ENCODE measurements at places on chromosomes 7 and 10.

DNA sequence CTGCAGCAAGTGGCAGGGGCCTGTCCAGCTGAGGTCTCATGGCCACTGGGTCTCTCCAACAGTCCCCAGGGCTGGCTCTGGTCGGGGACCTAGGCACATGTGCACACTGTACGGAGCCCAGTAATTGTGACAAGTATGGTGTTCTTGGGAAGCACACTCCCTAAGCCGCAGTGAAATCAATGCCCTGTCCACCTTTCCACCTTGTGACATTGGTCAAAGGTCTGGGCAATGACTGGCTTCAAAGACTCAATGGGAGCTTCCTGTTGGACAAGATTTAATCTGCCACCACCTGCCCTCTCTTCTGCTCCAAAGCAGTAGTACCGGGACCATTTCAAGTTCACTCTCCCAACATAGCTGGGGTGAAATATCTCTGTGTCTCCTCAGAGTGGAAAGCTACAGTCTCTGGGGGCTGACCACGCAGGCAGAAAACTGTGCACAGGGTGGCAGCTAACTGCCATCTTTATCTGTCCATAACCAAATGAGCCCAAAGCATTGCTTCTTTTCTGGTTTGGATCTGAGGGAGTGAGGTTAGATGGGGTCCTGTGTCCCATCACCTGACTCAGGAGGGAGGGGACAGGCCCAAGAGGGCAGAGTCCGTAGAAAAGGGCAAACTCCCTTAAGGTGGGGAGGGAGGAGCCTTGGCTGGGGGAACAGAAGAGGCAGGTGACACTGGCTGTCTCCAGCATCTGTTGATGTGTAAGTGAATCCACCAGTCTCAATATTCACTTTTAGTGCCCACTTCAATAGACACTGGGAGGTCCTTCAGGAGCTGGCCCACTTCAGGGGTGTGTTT lies 307.7 kb downstream of the TNS3 start:
- no peak for DNase-seq

DNA sequence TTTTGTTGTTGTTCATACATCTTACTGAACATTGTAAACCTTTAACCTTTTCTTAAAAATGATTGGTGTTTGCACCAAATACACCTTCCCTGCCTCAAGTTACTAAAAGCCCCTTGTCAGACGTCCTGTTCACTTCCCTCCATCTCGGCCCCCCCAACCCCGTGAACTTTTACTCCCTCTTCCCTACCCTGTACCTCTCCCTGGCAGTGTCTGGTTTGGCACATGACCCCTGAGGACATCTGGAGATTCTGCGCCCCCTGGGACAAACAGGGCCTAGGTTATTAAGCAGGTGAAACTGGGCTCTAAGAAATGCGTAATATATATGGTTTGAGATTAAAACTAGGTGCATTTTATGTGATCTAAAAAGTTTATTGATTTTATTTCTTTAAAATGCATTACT lies 1.4 kb downstream of the PPP2R2D start:
- DNase-seq, result peak; percentile 18

DNA sequence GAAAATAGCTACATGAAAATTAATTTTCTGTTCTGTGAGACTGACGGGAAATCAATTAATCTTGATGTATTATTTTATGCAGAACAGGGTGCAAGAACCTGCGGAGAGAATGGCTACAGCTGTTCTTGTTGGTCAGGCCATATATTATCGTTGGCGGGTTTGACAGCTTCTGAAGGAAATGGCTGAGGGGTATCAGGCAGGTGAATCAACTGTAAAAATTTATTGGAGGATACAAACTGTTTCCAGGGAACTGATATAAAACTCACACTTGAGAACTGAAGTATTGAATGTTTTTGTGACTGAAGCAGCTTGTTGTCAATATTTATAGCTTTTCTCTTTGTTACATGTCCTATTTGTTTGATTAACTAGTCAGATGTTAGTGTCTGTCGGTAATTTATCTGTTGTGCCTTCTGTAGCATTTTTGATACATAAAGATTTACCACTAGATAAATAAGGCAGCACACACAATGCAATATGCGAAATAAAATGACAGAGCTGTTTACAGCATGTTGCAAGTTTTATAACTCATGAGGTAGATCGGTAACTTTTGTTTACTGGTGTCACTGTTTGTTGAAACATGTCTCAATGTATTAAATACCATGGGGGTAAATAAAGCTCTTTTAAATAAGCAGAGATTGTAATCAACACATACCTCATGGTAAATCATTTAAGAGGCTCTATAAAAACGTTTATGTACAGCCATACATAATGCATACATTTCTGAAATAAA lies 308.2 kb downstream of the LRMDA start:
- no peak for DNase-seq

DNA sequence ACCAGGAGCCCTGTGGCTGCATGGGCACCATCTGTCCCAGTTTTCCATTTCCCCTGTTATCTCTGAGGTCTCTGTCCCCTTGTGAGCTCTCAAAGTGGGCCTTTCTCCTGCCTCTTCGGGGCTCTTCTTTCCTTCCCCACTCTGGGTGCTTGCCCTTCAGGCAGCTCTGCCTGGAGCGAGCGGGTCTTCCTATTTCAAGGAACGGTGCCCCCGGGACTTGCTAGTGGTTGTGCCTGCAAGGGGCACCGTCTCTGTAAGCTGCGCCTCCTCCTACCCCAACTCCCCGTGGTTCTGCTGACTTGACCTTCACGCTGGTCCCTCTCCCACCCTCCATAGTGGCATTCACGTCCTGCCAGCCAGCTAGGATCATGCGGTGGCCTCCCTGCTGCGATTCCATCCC lies 110.1 kb downstream of the DOCK1 start:
- no peak for DNase-seq

- DNase-seq, result peak; percentile 8
Observed at GRCh38 chr7:124881981-124882380, 47.6 kb downstream of the POT1 start.

DNA sequence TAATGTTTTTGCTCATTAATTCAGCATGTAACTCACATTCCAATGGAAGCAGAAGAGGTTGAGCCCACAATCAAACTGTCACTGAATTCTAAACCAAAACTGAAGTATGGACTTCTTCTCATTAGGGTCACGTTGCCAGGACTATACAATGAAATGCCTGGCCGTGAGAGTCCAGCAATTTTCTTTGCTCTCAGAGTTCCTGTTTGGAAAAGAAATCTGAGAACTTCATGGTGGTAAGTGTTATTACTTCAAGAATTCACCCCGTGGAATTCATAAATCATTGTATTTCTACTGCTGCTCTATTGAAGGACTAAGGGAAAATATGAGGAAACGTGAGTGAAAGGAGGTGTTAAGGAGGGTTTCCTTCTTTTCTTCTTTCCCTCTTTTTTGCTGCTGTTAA lies 441.8 kb upstream of the AKR1E2 start:
- DNase-seq, result peak; percentile 70

GRCh38 chr10:92475357-92475868 lies 98.5 kb downstream of the IDE start:
- DNase-seq, result no peak

DNA sequence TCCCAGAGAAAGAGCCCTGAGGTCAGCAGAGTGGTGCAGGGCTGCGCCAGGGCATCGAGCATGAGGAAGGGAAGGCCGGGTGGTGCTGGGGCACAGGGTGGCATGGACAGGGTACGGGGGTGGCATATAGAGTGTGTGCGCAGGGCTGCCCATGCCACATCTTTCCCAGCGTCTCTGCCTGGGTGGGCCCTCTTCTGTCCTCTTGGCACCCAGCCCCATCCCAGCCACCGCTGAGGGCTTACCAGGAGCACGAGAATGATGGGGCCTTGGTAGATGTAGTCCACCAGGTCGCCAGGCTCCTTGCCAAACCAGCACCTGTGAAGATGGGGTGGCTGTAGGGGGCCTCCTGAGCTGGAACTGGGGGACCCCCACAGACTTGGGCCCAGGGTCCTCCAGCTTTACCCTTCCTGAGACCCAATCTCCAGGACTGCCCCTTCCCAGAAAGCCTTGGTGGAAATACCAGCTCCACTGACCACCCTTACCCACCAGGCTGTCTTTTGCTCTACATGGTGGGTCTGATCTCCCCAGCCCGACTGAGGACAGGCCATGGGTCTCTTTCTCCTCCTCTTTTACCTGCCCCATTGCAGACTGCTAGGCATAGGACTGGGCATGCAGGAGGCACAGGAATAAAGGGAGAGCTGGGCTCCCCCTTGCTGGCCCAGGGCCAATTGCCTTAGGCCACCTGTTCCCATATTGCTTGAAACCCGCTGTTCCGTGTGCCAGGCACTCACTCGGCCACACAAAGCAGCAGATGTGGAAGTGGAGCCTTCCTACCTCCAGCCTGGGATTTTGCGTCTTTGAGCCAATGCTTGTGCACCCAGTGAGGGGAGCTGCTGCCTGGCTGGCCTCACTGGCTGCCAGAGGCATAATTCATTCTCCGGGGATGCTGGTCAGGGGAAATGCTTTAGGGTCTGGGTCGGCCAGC lies 21.7 kb downstream of the CRHR2 start:
- DNase-seq, result no peak

GRCh38 chr7:8147760-8148463 lies 114.1 kb downstream of the ICA1 start:
- no peak for DNase-seq

- DNase-seq, result no peak
Observed at GRCh38 chr7:84847790-84848189, 339.1 kb downstream of the SEMA3D start.

GRCh38 chr7:73906874-73907273 lies 45.9 kb downstream of the TMEM270 start:
- DNase-seq, result no peak

DNA sequence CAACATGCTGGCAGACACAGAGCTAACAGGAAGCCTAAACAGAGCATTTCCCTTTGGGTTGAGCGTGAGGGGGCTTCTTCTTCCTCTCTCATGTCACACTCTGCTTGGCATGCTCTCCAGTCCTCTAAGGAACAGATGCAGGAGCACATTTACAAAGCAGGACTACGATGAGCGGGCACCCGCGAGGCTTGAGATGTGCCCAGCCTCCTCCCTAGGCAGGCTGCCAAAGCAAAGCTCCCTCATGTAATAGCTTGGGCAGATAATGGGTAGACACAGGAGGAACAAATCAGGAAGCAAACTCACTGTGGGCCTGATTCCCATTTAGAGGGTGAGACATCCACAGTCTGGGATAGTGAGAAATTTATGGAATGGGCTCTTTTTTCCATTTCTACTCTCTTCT lies 519.1 kb downstream of the NRG3 start:
- DNase-seq, result no peak

- DNase-seq, result no peak
Observed at GRCh38 chr10:25696013-25696708, 237.9 kb upstream of the MYO3A start.

- no peak for DNase-seq
Observed at GRCh38 chr10:115051216-115051615, 41.9 kb upstream of the ATRNL1 start.

- DNase-seq, result no peak
Observed at GRCh38 chr7:152967958-152968357, 208.4 kb downstream of the ACTR3B start.

GRCh38 chr10:120538091-120538490 lies 81.1 kb downstream of the PLPP4 start:
- no peak for DNase-seq

GRCh38 chr7:2843191-2843685 lies 870 bp downstream of the GNA12 start:
- no peak for DNase-seq

- DNase-seq, result no peak
Observed at GRCh38 chr10:47176206-47176902, 123.6 kb upstream of the GDF10 start.

DNA sequence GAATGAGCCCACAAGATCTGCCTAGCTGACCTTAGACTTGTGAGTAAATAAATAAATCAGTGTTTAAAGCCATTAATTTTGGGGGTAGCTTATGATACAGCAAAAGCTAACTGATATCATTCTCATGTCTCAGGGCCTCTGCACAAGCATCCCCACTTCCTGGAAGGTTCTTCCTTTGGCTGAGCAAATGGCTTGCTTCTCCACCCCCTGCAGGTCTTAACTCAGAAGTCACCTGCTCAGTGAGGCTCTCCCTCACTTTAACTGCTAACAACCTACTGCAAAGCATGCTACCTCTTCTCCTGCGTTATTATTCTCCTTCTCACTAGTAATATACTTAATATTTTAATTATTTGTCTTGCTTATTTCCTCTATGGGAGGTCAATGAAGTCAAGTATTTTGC lies 167.3 kb downstream of the TPK1 start:
- no peak for DNase-seq

- DNase-seq, result no peak
Observed at GRCh38 chr10:76618171-76618570, 1019.4 kb downstream of the KCNMA1 start.

GRCh38 chr10:72034040-72034499 lies 54.3 kb downstream of the SPOCK2 start:
- no peak for DNase-seq

DNA sequence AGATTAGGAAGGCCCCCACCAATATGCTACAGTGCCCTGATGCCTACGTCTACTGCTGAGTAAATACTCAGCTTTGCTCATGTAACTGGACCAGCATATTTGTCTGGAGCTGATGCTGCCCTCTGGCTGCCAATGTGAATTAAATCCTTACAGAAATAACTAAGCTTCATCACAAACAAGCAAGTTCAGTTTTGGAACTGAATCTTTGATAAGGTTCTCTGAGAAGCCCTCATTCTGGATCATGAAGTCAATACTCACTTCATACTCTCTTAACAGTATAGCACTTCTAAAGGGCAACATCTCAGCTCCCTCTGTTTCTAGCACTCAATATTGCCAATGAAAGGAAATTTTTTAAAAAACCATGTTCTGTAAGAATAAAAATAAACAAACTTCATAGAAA lies 246.7 kb downstream of the ETV1 start:
- peak; percentile 74 for DNase-seq

DNA sequence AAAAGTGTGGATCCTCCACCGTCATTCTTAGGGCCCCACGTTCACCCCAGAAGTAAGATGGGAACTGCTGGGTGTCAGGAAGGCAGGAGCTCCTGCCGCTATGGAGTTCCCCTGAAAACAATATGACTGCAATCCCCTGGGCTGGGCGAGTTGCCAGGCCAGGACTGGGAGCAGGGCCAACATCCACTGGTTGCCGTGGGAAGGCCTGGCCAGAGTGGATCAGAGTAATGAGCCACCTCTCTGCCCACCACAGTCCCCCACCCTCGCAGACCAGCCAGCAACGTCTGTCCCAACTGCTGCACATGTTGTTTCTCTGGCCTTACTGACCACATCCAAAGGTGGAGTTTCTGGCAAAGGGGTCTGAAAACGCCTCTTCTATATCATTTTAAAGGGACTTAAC lies 86.6 kb downstream of the STRA8 start:
- peak; percentile 77 for DNase-seq
